ENCODE measurements at places on chromosomes 2 and 18.

DNA sequence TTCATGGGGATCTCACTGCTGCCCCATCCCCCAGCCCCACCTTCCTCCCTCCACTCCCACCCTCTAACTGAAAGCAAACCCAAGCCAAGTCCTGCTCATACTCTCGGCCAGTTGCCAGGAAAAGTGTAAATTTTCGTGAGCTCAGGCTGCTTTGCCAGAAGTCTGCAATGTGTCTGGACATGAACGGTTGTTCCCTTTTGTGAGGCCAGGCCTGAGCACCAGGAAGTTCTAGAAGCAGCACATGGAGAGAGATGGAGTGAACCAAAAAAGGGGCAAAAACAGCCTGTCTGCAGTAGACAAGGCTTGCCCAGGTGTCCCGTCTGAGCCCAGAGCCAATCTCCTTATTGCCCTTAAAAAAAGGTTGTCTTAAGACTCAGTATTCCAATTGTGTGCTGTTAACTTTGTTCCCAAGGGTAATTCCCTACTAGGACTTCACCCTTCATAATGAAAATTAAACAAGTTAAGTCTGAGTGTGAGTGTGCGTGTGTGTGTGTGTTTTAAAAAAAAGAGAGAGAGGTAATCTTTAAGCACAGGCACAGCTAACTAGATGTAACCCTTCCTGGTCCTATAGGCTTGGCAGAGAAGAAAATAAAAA, 247.1 kb downstream of the BCL11A start:
- DNase-seq, result no peak

GRCh38 chr18:69981948-69982347, 34.3 kb upstream of the CD226 start:
- DNase-seq, result no peak

DNA sequence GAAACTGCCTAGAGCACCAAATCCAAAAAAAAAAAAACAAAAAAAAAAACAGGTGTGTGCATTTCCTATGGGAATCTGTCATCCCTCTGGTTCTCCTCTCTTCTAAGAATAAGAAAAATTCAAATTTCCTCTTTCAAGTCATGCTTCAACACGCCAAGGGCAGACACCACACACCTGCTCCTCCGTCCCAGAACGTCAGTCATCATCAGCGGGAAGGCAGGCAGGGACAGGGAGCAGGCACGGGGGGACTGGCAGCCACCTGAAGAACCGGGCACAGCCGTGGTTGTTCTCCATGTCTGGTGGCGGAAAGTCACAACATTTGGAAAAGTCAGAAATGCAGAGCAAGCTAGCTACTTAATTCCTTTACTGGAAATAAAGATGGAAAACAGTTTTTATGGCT, 214.8 kb downstream of the IKZF2 start:
- no peak for DNase-seq

DNA sequence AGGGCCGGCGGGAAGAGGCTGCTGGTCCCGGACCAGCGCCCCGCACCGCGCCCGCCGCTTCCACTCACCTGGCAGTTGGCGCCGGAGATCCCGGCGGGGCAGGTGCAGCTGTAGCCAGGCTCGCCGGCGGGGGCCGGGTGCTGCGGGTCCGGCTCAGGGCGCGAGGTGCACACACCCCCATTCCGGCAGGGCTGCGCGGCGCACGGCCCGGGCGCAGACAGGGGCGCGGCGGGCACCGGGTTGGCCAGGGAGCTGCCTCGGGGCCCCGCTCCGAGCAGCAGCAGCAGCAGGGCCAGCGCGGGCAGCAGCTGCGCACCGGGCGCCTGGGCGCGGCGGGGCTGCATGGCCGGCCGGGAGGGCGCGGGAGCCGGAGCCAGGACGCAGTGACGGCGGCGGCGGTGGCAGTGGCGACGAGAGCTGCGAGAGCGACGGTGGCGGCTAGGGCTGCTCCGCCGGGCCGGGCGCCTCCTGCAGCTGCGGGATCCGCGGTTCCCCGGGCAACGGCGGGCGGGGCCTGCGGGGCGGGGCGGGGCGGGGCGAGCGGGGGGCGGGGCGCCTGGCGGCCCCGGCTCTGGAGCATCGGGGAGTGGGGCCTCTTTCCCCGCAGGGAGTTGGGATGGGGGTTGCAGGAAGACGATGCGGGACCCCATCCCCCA, at the start of gene DNER:
Gene DNER (minus strand): TSS at position 476 of the 656 bp plus-strand sequence. CDS start 132 bp downstream, at position 344.
- peak; percentile 68 for DNase-seq

GRCh38 chr2:119792907-119793312, 33.2 kb downstream of the PTPN4 start:
- DNase-seq, result no peak

GRCh38 chr2:86352727-86353221, 15.3 kb upstream of the REEP1 start:
- no peak for DNase-seq

GRCh38 chr2:60313470-60314172, 239.8 kb downstream of the BCL11A start:
- no peak for DNase-seq

- no peak for DNase-seq
Measured at GRCh38 chr2:98388081-98388480, 41.8 kb downstream of the CNGA3 start.

- no peak for DNase-seq
Measured at GRCh38 chr2:52698408-52698807, 1069.2 kb upstream of the CHAC2 start.

DNA sequence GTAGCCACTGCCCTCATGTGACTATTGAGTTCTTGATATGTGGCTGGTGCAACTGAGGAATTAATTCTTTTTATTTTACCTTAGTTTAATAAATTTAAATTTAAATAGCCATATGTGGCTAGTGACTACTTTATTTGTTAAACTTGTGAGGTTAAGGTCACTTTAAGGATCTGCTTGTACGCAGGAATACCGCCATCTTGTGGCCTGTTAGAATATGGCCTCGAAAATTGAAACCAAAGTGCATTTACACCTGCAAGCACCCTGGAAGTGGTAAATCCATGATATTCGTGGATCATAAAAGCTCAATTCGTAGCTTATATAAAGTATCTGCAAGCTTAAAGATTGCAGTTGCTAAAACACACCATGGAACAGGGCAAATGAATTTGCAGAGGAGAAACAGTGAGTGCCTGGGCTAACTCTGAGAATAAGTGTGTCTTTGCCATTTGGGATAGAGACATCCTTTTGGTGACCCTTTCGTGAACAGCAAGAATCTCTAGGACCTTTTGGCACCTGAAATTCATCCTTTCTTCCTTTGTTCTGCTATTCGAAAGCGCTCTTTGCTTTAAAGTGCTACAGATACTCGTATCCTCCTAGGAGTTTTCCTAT, 59.9 kb upstream of the REG3A start:
- peak; percentile 37 for DNase-seq

DNA sequence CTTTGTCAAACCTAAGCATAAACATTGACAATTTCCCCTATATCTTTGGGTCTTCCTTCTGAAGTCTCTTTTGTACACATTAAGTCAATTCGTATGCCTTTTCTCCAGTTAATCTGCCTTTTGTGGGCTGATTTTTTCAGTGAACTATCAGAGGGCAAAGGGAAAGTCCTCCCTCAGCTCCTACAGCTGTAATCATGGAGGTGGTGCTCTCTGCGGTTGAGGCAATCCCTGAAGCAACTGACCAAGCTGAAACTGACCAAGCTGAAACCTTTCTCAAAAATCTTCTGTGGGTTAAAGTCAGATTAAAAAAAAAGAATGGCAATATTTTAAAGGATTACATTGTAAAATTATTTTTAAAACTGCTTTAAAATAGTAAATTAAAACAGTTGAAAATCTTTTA, 105.8 kb upstream of the DNAJC10 start:
- no peak for DNase-seq

Measured in activated CD4-positive, alpha-beta T cell treated with anti-CD3 and anti-CD28 coated beads for 48 hours (primary cell).